Body of pancreas (tissue), 4 donors: ENCODE measurements at places on chromosomes 11 and 22. TPM values are rescaled to one million over a fixed set of nuclear protein-coding genes. Genes with fewer than 3 reads are reported as not detected.

GRCh38 chr11:60786811-60787567 lies 1.9 kb downstream of the MS4A10 start:
- DNase-seq, result peak; percentile 32

DNA sequence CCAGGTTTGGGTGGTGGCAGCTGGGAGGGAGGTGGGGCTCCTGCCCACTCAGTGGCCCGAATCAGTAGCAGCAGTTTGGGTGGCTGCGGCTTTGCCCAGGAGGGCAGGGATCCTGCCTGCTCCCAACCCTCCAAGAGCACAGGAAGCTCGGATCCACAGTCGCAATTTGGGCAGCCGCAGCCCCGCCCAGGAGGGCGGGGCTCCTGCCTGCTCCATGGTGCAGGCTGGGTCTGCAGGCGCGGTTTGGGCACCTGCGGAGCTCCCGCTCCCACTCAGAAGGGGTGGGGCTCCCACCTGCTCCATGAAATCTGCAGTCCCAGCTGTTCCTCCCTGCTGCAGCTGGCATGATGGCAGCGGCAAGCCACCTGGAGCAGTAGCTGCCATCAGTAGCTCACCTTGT lies 38.1 kb upstream of the CALCB start:
- no peak for DNase-seq

- DNase-seq, result peak; percentile 35
These were observed 60.0 kb upstream of the PLET1 start for GRCh38 chr11:112320668-112321067.

- no peak for DNase-seq
These were observed 24.7 kb downstream of the PC start for GRCh38 chr11:66933531-66933930.

GRCh38 chr22:44119669-44120313 lies 60.9 kb upstream of the PARVG start:
- no peak for DNase-seq

Gene GAL3ST3
- total RNA-seq, result 2.6 TPM
